HCT116 (cell line): ENCODE measurements at places on chromosomes 3 and 15. TPM values are rescaled to one million over a fixed set of nuclear protein-coding genes. Genes with fewer than 3 reads are reported as not detected.
A peak's percentile ranks its signal among the peaks of the same experiment; 100 is the strongest.

- no peaks in the 10 kb centered on the region for H3K4me1 ChIP-seq
- H3K27ac ChIP-seq = no peak overlapping the region
- H3K27me3 ChIP-seq = no peaks in the 10 kb centered on the region
- H3K36me3 ChIP-seq = peaks cover 9% of the 10 kb centered on the region; the same call in 1 of the 2 replicates
Observed at GRCh38 chr15:73593304-73594074, 39.7 kb downstream of the NPTN start.

GRCh38 chr3:188440340-188440972 lies 286.5 kb downstream of the LPP start:
- no peaks in the 10 kb centered on the region for H3K4me1 ChIP-seq
- no peak for DNase-seq
- no peaks in the 10 kb centered on the region for H3K36me3 ChIP-seq
- no peak overlapping the region for H3K27ac ChIP-seq

GRCh38 chr3:150217691-150218090 lies 190.4 kb upstream of the TSC22D2 start:
- H3K36me3 ChIP-seq = no peaks in the 10 kb centered on the region
- no peak overlapping the region for H3K27ac ChIP-seq
- no peak overlapping the region for H3K4me3 ChIP-seq
- no peaks in the 10 kb centered on the region for H3K4me1 ChIP-seq
- H3K27me3 ChIP-seq = no peaks in the 10 kb centered on the region

DNA sequence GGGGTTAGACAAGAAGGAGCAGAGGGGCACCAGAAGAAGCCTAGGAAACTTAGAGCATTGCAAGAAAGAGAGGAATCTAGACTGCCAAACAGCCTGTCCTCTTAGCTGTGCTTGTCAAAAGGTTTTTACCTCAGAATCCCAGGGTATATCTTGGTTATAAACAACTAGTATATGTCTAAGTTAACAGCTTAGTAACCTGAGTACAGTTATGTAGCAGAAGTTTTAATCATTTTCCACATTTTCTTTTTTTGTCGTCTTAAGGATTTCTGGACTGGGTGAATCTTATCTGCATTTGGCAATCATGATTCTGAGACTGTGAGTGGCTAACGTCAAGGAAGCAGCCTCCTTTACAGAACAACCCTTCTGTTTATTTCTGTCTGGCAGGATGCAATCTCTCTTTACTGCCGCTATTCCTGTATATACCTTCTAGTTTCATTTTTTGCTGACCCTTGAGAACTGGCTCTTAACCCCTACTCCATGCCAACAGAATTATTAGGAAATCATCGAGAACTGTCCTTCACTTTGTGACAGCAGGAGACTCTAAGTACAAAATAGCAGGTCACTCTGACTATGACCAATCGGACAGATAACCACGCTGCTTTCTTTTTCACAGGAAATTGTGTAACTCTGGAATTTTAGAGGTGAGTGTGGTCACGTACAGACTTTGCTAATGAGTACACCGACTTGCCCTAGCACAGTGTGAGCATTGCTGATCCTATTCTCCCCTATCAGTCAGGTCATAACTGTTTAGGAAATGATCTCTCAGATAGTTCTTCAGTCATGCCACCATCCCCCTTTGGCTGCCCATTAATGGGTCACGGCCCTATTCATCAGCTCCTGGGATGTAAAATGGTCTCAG lies 3.3 kb upstream of the CP start:
- H3K27me3 ChIP-seq = no peaks in the 10 kb centered on the region
- no peak for DNase-seq
- no peaks in the 10 kb centered on the region for H3K36me3 ChIP-seq
- H3K4me1 ChIP-seq = no peaks in the 10 kb centered on the region; the same call in 1 of the 2 replicates
- no peak overlapping the region for H3K4me3 ChIP-seq

DNA sequence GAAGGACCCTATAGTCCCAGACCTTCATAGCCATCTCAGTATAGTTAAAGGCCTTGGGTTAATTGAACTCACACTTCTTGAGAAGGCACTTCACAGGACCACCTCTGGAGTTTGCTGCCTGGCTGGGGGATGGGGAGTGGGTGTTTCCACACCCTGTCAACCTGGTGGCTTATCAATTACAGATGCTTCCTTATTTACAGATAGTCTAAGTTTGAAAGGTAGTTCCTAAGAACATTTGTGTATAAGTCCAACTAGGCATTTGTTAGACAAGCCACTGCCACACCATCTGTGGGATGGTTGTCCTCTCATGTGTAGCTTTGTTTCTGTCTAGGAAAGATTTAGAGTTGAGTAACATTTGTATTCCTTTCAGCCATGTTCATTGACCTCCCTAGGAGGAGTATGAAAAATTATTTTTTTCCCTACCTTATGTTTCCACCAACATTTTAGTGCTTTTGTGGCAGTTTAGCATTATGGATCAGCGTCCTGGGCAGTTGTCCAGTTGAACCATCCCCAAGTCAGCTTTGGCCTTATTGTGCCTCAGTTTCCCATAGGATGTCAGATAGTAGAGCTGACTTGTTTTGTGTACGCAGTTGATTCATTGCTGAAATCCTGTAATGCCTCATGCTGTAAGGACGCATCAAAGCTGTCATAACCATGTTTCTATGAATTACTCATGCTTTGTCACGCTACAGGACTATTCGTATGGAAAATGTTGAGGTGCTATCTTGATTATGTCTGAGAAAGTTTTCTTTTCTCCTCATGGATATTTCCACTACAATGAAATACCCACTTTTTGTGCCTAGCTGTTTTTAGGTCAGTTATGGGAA lies 21.2 kb upstream of the SIAH2 start:
- DNase-seq = no peak
- no peak overlapping the region for H3K4me3 ChIP-seq
- H3K36me3 ChIP-seq = no peaks in the 10 kb centered on the region
- no peak overlapping the region for H3K27ac ChIP-seq
- H3K27me3 ChIP-seq = no peaks in the 10 kb centered on the region

DNA sequence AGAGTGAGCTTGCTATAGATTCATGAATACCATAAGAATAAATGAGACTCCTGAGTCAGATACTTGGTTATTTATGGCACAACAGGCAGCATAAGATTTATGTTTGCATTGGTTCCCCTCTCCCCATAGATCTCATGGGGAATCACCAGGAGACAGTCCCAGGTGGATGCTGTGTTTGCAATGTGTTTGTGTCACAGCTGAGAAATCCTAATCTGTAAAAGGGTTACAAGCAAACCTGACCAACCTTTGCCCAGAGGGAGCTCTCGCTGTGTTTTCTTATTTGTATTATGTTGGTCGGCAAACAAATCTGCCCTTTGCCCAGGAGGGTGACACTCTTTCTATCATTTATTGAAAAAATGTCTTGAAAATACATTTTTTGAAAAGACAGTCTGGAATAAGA lies 236.2 kb downstream of the ZPLD1 start:
- H3K4me3 ChIP-seq = no peak overlapping the region
- H3K4me1 ChIP-seq = peaks cover 4% of the 10 kb centered on the region; the same call in 1 of the 2 replicates
- H3K36me3 ChIP-seq = no peaks in the 10 kb centered on the region
- H3K27ac ChIP-seq = no peak overlapping the region

- no peak overlapping the region for H3K27ac ChIP-seq
- H3K4me3 ChIP-seq = no peak overlapping the region
- H3K27me3 ChIP-seq = peaks cover 18% of the 10 kb centered on the region; the same call in 1 of the 2 replicates
- peak; percentile 8 for DNase-seq
- peaks cover 11% of the 10 kb centered on the region for H3K4me1 ChIP-seq
Observed at GRCh38 chr3:124429129-124429815, 301.0 kb upstream of the UMPS start.

DNA sequence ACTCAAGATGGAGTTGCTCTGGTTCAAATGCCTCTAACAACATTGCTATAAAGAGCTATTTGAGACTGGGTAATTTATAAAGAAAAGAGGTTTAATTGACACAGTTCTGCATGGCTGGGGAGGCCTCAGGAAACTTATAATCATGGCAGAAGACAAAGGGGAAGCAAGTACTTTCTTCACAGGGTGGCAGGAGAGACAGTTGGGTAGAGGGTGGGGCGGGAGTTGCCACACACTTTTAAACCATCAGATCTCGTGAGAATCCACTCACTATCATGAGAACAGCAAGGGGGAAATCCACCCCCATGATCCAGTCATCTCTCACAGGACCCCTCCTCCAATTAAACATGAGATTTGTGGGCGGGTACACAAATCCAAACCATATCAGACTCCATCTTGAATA lies 30.7 kb downstream of the MAP2K5 start:
- no peak for DNase-seq
- H3K27me3 ChIP-seq = no peaks in the 10 kb centered on the region
- H3K27ac ChIP-seq = no peak overlapping the region
- H3K4me3 ChIP-seq = no peak overlapping the region
- H3K4me1 ChIP-seq = no peaks in the 10 kb centered on the region

GRCh38 chr15:38487378-38487777 lies 33.5 kb downstream of the FAM98B start:
- H3K36me3 ChIP-seq = 0 out of 2 replicates have a peak, but pooled peaks cover 8% of the 10 kb centered on the region
- no peaks in the 10 kb centered on the region for H3K27me3 ChIP-seq
- no peak overlapping the region for H3K4me3 ChIP-seq
- no peaks in the 10 kb centered on the region for H3K4me1 ChIP-seq
- no peak for DNase-seq

- H3K4me1 ChIP-seq = peaks cover 3% of the 10 kb centered on the region; the same call in 1 of the 2 replicates
- H3K27ac ChIP-seq = no peak overlapping the region
- no peaks in the 10 kb centered on the region for H3K27me3 ChIP-seq
- DNase-seq = no peak
Observed at GRCh38 chr3:31356941-31357340, 175.8 kb upstream of the STT3B start.

DNA sequence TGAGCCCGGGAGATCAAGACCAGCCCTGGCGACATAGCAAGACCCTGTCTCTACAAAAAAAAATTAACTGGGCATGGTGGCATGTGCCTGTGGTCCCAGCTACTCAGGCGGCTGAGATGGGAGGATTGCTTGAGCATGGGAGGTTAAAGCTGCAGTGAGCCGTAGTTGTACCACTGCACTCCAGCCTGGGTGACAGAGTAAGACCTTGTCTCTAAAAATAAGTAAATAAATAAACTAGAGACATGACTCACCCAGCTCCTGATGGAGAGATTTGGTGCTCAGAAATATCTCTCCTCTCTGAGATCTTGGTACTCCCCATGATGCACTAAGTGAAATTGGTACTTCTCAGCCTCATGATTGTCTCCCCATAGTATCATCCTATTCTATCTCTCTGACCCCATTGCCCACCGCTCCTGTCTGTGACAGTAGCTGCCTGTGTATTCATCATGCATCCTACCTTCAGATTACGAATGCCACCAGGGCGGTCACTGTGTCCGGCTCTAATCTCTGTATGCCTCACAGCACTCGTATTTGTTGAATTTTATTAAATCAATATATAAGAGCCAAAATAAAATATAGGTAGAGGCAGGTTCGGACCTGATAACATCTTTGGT lies 50.9 kb downstream of the ABHD2 start:
- no peaks in the 10 kb centered on the region for H3K27me3 ChIP-seq
- H3K36me3 ChIP-seq = no peaks in the 10 kb centered on the region
- no peak overlapping the region for H3K27ac ChIP-seq
- H3K4me1 ChIP-seq = no peaks in the 10 kb centered on the region

DNA sequence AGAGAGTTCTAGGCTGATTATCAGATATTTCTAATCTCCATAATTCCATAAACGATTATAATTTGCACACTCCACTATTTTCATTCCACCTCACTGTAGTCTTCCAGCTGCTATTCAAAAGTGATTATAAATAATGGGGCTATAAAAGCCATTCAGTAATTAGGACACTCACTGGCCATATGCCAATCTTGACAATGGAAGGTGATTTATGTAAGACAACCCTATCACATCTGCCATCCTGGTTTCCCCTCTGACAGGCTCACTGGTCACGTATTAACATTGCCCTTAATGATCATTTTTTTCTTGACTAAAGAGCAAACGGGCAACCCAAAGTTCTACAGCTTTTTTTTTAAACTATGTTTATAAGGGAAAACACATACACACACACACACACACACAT lies 402.4 kb downstream of the MAGI1 start:
- H3K36me3 ChIP-seq = no peaks in the 10 kb centered on the region
- H3K4me3 ChIP-seq = no peak overlapping the region
- DNase-seq = no peak
- H3K4me1 ChIP-seq = no peaks in the 10 kb centered on the region

DNA sequence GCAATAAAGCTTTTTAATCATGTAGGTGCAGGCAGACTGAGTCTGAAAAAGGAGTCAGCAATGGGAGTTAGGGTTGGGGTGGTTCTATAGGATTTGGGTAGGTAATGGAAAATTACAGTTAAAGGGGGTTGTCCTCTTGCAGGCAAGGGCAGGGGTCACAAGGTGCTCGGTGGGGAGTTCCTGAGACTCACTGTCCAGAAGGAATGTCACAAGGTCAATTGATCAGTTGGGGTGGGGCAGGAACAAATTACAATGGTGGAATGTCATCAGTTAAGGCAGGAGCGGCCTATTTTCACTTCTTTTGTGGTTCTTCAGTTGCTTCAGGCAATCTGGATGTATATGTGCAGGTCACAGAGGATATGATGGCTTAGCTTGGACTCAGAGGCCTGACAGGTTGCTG lies 13.9 kb downstream of the CCR5AS start:
- no peaks in the 10 kb centered on the region for H3K4me1 ChIP-seq
- no peaks in the 10 kb centered on the region for H3K27me3 ChIP-seq

GRCh38 chr15:34951993-34952392 lies 17.5 kb downstream of the AQR start:
- no peak overlapping the region for H3K4me3 ChIP-seq
- DNase-seq = no peak
- H3K27me3 ChIP-seq = no peaks in the 10 kb centered on the region
- H3K36me3 ChIP-seq = peaks cover 9% of the 10 kb centered on the region; the same call in 1 of the 2 replicates
- H3K4me1 ChIP-seq = no peaks in the 10 kb centered on the region

DNA sequence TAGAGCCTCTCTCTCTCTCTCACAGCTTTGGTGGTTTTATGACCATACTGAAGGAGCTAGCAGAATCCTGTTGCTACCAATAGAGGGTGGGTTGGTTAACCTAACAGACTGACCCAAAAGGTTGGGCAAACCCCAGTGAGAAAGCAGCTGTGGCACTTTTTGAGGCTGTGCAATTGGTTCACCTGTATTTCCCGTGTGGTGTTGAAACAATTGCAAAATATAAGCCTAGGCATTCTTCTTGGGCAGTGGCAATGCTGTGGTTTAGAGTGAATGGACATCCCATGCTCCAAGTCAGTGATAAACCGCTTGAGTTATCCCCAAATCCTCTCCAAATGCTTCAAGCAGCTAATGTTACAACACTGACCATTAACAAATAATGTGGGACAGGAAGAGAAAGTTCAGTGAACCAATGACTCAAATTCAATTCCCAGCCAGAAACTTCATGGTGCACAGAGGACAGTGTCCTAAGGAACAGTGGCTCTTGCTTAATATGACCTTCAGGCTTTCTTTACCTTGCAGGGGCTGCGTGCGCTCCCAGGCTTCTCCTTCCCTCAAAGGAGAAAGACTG lies 261.9 kb upstream of the ICE2 start:
- H3K27ac ChIP-seq = no peak overlapping the region
- no peaks in the 10 kb centered on the region for H3K36me3 ChIP-seq
- H3K4me3 ChIP-seq = no peak overlapping the region
- no peak for DNase-seq
- no peaks in the 10 kb centered on the region for H3K4me1 ChIP-seq

PLSCR2 gene
- total RNA-seq = not detected

LYSMD4 gene
- total RNA-seq = 8.6 TPM

PLA2G4D gene
- 0.34 TPM for total RNA-seq

PSMD6 gene
- 78.7 TPM for total RNA-seq

FBLN2 gene
- total RNA-seq = 0.39 TPM

PPCDC gene
- total RNA-seq = 18.0 TPM

ROPN1 gene
- not detected for total RNA-seq

PGBD4 gene
- total RNA-seq = 0.96 TPM

FAM227B gene
- 6.9 TPM for total RNA-seq

XIRP1 gene
- total RNA-seq = not detected

C3orf49 gene
- total RNA-seq = not detected

PSTPIP1 gene
- total RNA-seq = 0.79 TPM

TICRR gene
- 24.8 TPM for total RNA-seq
